ENCODE measurements at places on chromosomes 3 and 15. TPM values are rescaled to one million over a fixed set of nuclear protein-coding genes. Genes with fewer than 3 reads are reported as not detected.

COL6A5 gene
- total RNA-seq = 0.06 TPM

ZIC1 gene
- total RNA-seq = 1.9 TPM

NR2F2 gene
- 184 TPM for total RNA-seq

RNF111 gene
- total RNA-seq = 39.3 TPM

PSTPIP1 gene
- total RNA-seq = 14.6 TPM

TMEM40 gene
- 1.5 TPM for total RNA-seq

SOX2 gene
- 0.29 TPM for total RNA-seq

ILDR1 gene
- total RNA-seq = 6.4 TPM

TAMM41 gene
- 16.8 TPM for total RNA-seq

TMEM207 gene
- total RNA-seq = 12.2 TPM

XCR1 gene
- 0.35 TPM for total RNA-seq

TRIM59 gene
- 15.9 TPM for total RNA-seq

CLSTN2 gene
- total RNA-seq = 6.8 TPM

FOXL2 gene
- not detected for total RNA-seq

GP5 gene
- 1.6 TPM for total RNA-seq

PLSCR2 gene
- 0.47 TPM for total RNA-seq

CKMT1A gene
- 0.47 TPM for total RNA-seq

GHSR gene
- total RNA-seq = not detected

TRAIP gene
- 5.0 TPM for total RNA-seq

GASK1A gene
- 11.2 TPM for total RNA-seq

C3orf22 gene
- 0.12 TPM for total RNA-seq

RARRES1 gene
- 22.3 TPM for total RNA-seq

SMAD6 gene
- 52.7 TPM for total RNA-seq

NEK10 gene
- 11.1 TPM for total RNA-seq

POLQ gene
- total RNA-seq = 3.8 TPM

TCTA gene
- total RNA-seq = 35.4 TPM

MKRN3 gene
- 0.93 TPM for total RNA-seq

ZXDC gene
- total RNA-seq = 48.3 TPM

MON1A gene
- total RNA-seq = 8.7 TPM

CLRN1 gene
- not detected for total RNA-seq

ACTRT3 gene
- 3.0 TPM for total RNA-seq
